Activated CD8-positive, alpha-beta memory T cell treated with anti-CD3 and anti-CD28 coated beads for 24 hours (primary cell): ENCODE measurements at places on chromosomes 5 and 9.

- DNase-seq = no peak
Measured at GRCh38 chr5:94376672-94377345, 241.6 kb downstream of the KIAA0825 start.

- DNase-seq = no peak
Measured at GRCh38 chr9:109274884-109275730, 45.8 kb downstream of the EPB41L4B start.

- DNase-seq = no peak
Measured at GRCh38 chr5:41009232-41009631, 61.9 kb downstream of the MROH2B start.

- DNase-seq = no peak
Measured at GRCh38 chr9:135757356-135757755, 55.4 kb downstream of the KCNT1 start.

DNA sequence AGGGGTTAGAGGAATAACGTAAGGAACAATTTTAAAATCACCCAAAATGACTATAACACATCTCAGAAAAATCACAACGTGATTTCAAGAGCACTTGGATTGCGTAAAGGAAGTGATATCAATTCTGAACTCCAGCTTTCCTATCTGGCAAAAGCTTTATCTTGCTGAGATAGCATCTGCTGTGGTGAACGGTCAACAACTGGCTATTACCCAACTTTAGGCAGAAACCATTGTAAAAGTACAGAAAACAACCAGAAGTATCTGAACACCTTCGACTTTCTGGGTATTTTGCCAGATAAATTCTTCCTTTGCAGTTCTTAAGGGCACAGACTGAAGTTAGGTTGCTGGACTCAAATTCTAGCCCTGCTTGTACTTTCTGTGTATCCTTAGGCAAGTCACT lies 9.2 kb downstream of the ABLIM3 start:
- DNase-seq = no peak

DNA sequence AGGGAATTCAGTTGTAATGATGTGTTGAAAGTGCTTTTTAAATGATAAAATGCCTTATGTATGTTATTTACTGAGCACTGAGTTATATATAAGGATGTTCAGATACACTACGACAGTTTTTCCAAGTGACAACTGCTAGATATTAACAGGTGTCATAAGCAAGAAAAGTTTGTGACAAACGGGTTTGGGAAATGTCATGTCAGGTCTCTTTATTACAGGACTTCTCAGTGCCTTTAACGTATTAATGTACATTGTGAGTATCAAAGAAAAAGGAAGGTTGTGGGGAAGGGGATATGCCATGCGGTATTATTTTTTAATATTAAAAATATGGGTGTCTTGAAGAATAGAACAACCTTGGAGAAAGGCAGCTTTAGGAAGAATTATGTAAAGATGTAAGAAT lies 56.4 kb downstream of the RAI14 start:
- no peak for DNase-seq

- no peak for DNase-seq
Measured at GRCh38 chr5:61234019-61234418, 71.8 kb upstream of the SMIM15 start.

DNA sequence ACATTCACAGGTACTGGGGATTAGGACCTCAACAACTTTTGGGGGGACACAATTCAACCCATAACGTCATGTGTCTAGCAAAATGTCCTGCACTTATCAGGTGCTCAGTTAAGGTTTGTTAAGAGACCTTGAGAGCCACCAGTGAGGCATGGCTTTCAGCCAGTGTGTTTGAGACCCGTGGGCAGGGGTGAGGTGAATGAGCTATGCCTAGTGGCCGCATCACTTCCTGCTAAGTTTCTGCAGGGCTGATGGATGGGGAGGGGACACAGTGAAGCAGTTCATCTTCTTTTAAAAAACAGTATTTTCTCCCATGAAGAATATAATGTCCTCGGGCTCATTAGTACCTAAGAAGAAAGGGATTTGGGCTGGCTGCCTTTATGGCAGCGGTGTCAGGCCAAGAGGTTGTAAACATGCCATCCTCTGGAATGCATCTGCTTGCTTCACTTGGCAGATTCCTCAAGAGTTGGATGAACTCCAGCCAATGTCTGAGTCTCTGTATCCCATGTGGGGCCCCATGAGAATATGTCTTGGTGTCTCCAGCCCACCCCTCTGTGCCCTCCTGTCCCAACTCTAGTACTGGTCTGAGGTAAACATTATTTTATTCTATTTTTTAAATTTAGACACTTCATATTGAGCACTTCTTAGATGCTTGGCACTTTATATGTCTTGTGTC lies 282.2 kb downstream of the CWC27 start:
- DNase-seq = no peak

GRCh38 chr9:135883410-135884089 lies 23.8 kb downstream of the CAMSAP1 start:
- peak; percentile 53 for DNase-seq

DNA sequence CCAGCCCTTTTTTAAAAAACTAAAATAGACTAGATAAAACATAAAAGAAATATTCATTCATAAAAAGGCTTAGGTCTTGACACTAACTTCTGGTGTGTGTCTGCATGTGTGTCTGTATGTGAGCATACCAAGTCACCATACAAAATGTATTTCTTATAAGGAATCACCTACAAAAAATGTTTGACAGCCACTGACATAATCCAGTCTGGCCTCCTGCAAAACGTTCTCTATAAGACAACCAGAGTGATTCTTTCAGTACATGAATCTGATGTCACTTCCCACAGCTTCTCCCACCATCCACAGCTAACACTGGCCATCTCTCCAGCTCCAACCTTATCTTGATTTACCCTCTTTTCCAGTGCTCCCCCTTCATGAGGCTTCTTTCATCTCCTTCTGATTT lies 192.3 kb downstream of the TLE1 start:
- no peak for DNase-seq

- DNase-seq = no peak
Measured at GRCh38 chr9:77933019-77933418, 98.6 kb downstream of the GNAQ start.

GRCh38 chr5:135386886-135387628 lies 12.0 kb downstream of the MACROH2A1 start:
- no peak for DNase-seq

DNA sequence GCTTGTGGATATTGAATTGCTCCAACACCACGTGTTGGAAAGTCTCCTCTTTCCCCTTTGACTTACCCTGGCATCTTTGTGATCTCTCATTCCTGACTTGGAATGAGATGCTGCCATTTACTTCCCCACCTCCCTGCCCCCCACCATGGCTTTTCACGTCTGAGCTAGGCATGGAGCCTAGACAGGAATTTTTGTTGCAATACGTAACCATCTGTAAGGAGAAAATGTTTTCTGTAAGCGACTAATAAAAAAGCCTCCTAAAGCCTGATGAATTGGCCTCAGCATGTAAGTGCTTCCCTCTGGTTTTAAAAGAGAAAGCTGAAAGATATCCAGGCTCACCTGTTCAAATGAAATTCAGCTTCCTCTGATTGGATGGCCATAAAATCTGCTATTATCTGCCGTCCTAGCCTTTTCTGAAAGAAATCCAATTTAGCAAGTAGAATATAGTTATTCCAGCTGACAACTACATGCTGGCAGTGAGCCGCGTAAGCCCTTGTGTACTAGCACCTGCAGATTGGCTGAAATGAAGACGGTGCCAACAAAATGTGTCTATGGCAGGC lies 200.1 kb downstream of the NSG2 start:
- DNase-seq = no peak

DNA sequence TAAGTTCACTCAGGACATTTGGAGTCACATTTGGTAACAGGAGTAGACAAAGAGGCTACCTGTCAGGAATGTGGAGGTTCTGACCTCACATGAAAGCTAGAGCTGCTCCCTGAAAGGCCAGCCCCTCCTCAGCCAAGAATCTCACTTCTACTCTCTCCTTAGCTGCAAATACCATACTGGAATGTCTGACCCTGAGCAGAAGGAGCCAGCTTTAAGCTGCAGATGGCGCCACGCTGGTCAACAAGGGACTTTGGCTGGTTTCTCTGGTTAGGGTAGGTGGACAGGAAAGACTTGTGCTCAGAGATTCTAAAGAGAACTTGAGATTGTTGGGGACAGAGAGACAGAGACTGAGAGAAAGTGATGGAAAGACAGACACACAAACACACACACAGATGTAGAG lies 21.9 kb downstream of the ASTN2 start:
- DNase-seq = no peak

DNA sequence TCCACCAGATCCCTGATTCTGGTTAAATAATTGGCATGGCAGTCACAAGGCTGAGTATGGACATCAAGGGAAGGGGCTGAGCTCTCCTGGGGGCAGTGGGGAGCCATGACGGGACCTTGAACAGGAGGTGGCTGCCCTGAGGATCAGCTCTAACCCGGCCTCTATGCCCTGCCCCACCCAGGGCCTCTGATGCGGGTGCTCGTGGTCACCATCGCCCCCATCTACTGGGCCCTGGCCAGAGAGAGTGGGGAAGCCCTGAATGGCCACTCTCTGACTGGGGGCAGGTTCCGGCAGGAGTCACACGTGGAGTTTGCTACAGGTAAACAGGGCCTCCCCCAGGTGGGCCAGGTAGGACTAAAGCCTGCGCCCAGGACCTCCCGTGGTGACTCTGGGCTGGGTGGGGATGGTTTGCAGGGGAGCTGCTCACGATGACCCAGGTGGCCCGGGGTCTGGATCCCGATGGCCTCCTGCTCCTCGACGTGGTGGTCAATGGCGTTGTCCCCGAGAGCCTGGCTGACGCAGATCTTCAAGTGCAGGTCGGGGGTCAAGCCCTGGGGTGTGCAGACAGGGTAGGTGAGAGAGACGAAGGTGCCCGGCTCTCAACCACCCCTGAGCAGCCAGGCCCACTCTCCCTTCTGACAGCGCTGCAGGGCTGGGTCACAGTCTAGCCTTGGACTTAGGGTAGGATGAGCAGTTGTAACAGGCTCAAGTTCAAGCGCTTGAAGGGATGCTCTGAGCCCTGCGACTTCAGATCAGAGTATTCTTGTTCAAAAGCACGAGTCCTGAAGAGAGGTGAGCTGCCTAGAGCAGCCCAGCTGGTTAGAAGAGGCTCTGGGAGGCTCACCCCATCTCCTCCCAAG lies 19.9 kb upstream of the ASS1 start:
- DNase-seq = no peak

DNA sequence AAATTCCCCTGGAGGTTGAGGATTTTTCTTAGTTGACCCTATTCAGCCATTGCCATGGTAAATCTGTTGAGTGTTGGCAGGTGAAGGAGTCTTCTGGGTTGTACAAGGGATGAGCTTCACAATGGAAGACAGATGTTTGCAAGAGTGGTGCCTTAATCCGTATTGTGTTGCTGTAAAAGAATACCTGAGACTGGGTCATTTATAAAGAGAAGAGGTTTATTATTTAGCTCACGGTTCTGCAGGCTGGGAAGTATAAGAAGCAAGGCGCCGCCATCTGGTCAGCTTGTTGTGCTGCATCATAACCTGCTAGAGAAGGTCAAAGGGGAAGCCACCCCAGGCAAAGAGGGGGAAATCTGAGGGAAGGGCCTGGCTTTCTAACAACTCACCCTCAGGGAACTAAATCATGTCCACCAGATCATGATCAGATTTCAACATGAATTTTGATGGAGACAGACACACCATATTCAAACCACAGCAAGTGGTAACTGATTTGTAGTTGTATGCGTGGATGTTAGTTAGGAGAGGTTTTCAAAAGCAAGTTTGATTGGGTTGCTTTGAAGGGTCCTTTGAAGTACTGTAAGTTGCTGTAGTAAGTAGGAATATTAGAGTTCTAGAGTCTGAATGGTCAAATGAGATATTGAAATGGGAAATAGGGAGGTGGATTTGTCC lies 2.5 kb downstream of the TNPO1 start:
- peak; percentile 65 for DNase-seq
